ENCODE measurements at places on chromosomes 3 and 15.

DNA sequence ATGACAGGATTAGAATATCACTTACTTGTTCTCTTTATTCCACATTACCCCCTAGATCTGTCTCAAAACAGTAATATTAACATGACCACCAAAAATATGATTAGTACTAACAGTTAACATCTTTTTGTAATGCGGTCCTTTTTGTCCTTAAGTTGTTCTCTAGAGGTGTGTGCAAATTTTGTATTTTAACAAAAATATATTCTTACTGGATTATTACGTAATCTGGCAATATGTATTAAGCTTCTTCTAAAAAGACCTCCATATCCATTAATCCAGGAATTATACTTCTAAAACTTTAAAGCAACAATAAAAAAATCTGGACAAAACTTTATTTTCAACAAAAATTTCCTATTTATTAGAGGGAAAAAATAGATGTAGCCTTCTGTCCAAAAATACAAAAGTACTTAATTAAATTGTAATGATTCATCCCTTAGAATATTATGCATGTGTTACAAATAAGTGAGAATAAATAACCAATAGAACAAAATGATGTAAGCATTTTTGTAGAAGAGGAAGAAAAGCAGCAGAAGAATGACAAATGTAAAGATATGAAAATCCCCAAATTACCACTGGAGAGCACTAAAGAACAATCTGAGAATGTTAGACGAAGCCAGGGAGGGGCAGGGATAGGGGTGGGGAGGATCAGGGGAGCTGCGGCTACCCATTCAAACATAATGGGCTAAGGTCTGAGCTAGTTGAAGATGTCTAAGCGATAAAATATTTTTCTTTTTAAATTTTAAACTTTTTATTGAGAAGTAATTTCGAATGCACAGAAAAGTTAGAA, 945.6 kb downstream of the MCTP2 start:
- no peak for DNase-seq

GRCh38 chr15:80567721-80568157, 127.4 kb upstream of the ABHD17C start:
- DNase-seq: peak; percentile 81

GRCh38 chr15:50751394-50751793, 14.1 kb downstream of the SPPL2A start:
- no peak for DNase-seq

DNA sequence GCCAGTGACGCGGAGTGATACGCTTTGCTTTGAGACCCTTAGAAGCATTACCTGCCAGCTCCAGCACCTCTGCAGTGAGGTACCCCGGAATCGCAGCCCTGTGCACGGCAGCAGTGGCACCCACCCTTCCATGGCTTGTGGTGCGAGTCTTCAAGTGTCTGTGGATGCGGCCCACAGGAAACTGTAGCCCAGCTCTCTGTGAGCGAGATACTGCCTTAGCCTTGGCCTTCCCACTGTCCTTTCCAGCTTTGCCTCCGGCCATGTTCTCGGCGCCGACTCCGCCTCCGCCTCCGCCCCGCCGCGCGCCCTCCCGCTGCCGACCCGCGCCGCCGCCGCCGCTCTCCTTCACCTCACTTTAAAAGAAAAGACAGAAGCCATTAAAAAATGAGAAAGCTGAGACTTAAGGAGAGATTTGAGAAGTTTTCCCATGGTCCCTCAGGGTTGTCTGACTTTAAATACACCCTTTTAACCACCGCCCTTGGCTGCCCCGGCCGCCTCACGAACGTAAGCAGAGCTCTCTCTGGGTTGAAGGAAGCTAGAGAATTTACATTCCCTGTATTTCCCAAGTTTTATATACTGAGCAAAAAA, 78.5 kb upstream of the FAM174B start:
- DNase-seq: peak; percentile 17

DNA sequence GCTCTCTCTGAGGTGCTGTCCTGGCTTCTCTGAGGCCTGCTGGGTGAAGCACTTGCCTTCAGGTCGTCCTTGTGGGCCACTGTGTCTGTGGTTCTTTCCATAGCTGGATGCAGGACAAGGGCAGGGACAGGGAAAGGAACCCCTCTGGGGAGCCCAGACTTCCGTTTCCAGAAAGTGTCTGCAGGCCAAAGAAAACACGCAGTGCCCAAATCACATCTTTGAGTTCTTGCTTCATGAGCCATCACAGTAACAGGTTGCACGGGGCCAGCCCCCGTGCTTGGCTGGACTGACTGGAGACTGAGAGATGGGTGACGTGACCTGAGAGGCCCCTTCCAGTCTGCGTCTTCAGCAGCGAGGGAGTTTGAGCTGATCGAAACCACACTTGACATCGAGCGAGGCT, 115.8 kb downstream of the GABRG3 start:
- DNase-seq: no peak

DNA sequence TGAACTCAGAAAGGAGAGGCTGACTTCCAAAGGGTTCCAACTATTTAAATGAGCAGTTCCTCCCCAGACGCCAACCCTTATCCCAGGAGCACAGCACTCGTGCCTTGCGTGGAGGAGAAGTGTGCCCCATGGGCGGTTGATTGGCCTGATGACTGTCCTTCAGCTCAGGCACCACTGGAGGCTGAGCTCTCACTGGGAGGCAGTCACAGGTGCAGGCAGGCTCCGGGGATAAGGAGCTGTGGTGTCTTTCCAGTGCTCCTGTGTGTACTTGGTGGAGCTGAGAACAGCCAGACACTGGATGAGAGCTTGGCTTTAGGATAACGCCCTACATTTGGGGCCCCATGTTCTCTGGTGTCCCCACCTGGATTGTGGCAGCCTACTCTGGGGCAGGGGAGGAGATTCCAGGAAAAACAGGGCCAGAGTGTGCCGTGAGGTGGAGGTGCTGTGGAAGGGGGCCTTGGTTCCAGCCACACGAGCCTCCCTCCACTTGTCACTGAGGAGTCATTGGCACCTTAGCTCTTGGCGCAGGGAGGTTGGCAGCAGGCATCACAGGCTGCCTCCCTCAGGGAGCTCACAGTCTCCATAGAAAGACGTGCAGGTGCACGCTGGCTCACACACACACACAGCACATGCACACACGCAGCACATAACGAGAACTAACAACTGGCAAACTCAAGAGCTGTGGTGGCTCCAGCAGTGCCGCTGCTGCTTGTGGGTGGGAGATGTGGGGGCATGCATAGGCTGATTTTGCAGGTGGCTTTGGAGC, 22.7 kb upstream of the EPHB3 start:
- DNase-seq: no peak

- no peak for DNase-seq
Measured at GRCh38 chr15:35867356-35867755, 321.4 kb upstream of the DPH6 start.

Measured in iPS-NIHi11 (cell line).